ENCODE measurements at places on chromosomes 4 and X.

- no peak for DNase-seq
These were observed 638.5 kb upstream of the FAM241A start for GRCh38 chr4:111506706-111507105.

GRCh38 chrX:72131317-72132294 lies at the start of gene RTL5:
Gene RTL5 (minus strand): TSS chrX:72131915.
- peak; percentile 79 for DNase-seq

DNA sequence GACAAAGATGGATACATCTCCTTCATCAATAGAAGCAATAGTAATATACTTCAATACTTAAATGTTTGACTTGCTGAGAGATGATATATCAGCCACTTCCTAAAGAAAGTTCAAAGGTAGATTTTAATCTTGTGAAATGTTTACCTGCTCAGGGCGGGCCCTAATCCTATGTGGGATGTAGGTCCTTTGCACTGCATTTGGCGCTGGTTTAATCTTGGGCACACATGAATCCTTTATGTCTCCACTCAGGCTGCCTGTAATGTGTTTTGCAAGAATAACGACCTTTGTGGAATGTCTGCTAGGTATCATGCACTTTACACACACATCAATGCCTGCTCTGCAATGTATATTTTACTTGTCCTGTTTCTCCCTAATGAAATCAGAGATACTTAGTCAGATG lies 368.7 kb downstream of the GBA3 start:
- no peak for DNase-seq

- no peak for DNase-seq
These were observed 77.2 kb upstream of the SLC34A2 start for GRCh38 chr4:25578432-25578831.

- peak; percentile 54 for DNase-seq
These were observed 35.4 kb upstream of the HPSE start for GRCh38 chr4:83369831-83370639.

GRCh38 chrX:15601932-15602331 lies 1.2 kb upstream of the ACE2 start:
- DNase-seq: no peak

GRCh38 chrX:74259885-74260491 lies 44.0 kb upstream of the ZCCHC13 start:
- DNase-seq: no peak

- DNase-seq: no peak
These were observed 75.7 kb downstream of the NPFFR2 start for GRCh38 chr4:72107456-72107855.

GRCh38 chrX:38347136-38347535 lies 5.3 kb upstream of the OTC start:
- peak; percentile 63 for DNase-seq

- DNase-seq: no peak
These were observed 155.7 kb upstream of the STX18 start for GRCh38 chr4:4697584-4697983.

DNA sequence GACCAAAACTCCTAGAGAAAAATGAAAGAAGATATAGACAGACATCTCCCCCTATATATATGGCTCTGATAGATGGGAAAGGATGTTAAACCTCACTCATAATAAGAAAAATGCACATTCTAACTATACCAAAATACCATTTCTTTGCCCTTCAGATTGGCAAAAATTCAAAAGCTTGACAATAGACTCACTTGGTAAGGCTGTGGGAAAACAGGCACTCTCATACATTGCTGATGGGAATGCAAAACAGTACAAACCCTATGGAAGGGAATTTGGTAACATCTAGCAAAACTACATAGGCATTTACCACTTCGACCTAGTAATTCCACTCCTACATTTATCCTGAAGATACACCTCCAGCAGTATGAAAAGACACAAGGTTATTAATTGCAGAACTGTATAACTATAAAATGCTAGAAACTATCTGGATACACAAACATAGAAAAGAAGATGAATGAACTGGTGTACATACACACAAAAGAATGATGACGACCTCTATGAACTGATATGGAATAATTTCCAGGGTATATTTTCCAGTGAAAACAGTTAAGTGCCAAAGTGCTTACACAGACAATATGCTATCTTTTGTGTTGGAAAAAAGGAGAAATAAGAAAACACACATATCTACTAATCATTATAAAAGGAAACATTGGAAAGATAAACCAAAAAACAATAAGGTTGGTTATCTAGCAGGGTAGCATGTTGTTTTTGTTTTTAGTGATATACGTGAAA lies 48.5 kb downstream of the WDFY3 start:
- DNase-seq: no peak

DNA sequence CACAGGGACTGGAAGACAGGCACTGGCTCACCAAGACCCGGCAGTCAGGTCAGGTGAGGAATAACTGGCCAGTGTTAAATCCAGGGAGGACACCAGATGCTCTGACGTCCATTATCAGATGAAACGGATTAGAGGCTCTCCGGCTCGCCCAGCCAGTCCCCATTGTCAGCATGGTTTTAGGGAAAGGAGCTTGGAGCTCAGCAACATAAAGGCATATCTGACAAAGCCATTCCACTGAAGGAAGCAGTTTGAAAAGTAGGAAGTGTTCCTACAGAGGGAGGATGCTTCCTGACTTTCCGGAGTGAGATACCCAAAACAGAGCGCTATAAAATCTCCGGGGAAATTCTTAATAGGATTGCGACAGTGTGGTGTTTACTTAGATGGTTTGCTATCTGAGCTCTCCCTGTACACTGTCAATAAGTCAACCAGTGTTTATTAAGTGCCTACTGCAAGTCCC lies 14.8 kb downstream of the NDNF start:
- DNase-seq: no peak

GRCh38 chr4:60847614-60848013 lies 352.5 kb upstream of the ADGRL3 start:
- DNase-seq: no peak

DNA sequence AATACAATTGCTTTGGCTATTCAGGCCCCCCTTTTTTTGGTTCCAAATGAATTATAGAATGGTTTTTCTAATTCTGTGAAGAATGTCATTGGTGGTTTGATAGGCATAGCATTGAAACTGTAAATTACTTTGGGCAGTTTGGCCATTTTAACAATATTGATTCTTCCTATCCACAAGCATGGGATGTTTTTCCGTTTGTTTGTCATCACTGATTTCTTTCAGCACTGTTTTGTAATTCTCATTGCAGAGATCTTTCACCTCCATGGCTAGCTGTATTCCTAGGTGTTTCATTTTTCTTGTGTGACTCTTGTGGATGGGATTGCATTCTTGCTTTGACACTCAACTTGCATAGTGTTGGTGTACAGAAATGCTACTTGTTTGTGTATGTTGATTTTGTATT lies 33.0 kb downstream of the ADH6 start:
- DNase-seq: no peak

- no peak for DNase-seq
These were observed 88.3 kb downstream of the VCX3A start for GRCh38 chrX:6446582-6446981.

GRCh38 chrX:1506916-1507315 lies 30.1 kb downstream of the P2RY8 start:
- no peak for DNase-seq

DNA sequence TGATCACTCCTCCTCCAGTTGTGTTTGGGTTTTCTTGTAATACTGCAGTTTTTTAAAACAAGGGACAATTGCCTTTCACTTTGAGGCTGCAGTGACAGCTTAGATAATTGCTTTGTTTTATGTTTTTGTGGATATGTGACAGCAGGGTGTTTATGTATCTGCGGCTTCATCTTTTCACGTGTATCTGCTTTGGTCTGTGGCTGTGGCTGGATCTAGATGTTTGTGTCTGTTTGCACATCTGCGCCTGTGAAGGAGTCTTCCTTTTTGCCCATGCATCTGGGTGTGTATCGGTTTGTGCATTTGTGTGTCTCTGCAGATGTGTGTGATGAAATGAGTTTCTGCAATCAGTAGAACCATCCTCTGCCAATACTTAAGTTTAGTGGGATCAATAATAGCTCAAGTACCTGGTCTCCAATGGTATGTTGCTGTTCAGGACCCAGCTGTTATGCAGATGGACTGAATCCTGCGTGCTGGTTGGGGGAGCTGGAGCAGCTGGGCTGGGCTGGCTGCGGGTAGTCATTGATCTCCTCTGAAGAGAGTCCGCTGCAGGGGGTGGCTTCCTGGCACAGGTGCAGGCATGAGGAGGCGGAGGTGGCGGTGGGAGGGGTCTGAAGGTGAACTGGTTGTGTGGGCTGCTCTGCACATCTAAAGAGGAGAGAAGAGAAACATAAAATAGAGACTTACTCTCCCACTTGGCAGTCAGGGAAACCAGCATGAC lies 390.3 kb downstream of the SH2D1A start:
- no peak for DNase-seq

DNA sequence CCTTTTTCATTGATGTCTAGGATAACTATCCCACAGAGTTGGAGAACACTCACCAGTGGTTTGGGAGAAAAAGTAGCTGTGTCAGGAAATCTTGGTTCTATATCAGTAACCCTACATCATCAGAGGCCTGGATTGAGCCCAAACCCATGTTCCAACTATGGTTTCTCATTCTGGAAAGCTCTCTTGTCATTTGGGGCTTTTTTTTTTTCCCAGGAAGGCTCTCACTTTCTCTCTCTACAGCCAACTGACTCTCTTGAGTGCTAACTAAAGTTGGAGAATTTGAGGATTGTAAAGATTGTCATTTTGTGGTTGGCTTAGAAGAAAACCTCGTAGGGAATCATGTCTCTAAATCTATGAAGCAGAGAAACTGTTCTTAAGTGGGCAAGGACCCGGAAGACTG lies 228.2 kb upstream of the DIPK2B start:
- DNase-seq: no peak

DNA sequence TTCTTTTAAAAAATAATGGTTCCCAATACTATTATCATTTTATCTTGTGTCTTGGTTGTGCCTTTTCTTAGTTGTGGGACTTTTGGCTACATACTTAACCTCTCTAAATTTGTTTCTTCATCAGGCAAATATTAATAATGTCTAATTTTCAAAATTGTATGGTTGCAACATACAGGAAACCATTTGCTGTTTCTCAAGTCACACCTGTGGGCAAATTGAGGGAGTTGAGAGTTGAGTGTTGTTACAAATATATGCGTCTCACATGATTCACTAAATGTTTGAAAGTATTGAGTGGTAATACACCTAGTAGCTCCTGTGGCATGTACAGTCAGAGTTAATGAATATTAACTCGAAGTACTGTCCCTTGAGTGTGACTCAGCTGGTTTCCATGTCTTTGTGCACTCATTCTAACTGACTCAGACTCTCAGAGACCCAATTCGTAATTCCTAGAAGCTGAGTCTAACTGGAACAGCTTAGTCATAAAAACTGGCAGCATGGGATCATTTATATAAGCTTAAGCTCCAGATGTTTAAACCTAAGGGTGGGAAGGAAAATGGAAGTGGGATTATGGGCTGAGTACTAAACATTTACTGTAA lies 802.4 kb downstream of the TRIML1 start:
- no peak for DNase-seq

GRCh38 chrX:129654652-129655546 lies at the start of gene APLN:
Gene APLN (minus strand): TSS chrX:129654956. CDS start chrX:129654630, 326 bp downstream.
- DNase-seq: peak; percentile 70

DNA sequence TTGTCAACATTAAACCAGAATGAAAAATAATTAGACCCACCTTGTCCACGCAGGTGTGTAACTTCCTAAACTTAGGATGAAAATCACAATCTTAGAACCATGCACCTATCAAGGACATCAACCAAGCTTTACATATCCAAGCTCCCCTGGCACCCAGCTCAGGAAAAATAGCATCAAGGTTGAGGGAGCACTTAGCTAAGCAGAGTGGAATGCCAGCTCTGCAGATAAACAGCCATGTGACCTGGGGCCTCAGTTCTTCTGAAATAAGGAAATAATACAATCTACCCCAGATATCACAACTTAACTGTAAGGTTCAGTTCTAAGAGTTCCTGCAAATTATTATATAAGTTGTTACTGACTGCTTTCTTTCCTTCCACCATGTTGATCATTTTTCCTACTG lies 64.7 kb downstream of the DHX15 start:
- DNase-seq: no peak

DNA sequence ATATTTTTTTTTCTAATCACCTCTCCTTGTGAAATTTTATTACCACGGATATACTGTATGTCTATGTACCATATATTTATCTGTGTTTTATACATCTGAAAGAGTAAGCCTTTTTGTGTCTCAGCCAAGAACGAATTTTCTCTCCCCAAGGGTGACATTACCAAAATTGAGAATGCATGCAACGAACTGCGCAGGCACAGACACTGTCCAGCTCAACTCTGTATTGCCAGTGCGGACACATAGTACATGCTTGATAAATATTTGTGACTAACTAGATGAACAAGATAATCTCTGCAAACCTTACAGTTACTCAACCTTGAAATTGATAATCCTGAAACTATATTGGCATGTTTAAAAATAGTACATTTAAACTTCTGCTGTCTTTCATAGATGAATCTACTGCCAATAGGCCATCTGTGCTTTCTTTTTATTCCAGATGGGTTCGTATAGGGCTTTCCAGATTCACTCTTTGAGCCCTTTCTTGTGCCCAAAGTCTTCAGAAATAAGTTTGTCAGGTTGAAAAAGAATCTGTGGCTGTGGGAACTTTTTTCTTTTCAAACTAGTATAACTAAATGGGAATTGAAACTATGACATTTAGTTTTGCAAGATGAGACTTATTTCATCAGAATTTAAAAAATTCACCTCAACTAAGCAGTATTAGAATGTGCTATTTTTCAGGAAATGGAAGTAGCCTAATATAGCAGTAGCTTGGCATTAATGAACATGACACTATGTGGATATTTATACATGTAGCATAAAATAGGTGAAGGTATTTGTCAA lies 38.9 kb downstream of the DTHD1 start:
- no peak for DNase-seq

GRCh38 chr4:123338715-123339114 lies 57.9 kb upstream of the SPRY1 start:
- no peak for DNase-seq

- DNase-seq: no peak
These were observed 22.4 kb downstream of the GK2 start for GRCh38 chr4:79385641-79386040.

DNA sequence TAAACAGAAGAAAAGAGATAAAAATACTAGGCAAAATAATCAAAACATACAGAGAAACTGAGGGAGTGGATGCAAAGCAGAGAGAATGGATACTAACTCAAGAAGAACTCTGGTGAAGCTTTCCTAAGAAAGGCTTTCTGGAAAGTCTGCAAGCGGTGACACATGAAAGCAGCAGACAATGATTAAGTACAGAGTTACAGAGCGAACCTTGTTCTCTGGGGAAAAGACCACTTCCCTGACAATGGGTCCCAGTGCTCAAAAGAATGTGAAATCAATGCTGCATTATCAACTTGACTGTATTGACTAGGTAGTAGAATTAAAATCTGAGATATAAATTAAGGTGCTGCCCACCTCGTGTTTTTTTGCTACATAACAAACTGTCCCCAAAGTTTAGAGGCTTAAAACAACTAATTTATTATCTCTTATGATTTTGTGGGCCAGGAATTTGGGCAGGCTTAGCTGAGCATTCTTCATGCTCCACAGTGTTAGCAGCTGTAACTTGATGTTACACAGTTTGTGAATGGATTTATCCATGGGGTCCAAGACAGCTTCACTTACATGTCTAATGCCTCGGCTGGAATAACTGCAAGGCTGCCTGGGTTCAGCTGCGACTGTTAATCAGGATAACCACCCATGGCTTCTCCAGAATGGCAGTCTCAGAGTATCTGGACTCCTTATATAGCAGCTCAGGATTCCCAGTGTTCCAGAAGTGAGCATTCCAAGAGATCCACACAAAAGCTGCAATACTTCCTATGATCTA lies 106.9 kb upstream of the INPP4B start:
- DNase-seq: no peak
